ENCODE measurements at places on chromosomes 11 and 22.

GRCh38 chr11:26088391-26088790 lies 243.5 kb upstream of the ANO3 start:
- DNase-seq: no peak

DNA sequence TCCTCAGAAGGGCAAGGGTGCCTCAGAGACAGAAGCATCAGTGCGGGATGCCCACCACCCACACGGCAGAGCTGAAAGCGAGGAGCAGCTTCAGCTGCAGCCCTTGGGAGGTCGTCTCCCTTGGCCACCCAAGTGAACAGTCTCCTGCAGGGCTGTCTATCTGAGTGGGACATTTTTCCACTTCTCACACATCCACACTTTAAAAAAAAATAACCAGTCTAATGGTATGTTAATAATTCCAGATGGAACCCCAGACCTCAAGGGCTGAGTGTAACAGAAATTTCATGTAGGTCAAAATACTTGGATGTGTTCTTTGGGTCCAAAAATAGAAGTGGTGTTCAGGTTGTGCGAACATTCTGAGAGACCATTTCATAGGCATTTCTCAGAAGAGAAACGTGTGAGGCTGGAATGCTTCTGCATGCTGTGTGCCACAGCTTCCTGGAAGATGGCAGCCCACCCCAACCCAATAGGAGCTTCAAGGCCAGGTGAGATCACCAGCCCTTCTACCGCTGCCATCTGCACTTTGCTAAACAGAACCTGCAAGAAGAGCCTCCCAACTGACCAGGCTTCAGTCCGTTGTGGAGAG lies 623.2 kb downstream of the OPCML start:
- DNase-seq: no peak

- DNase-seq: no peak
These were observed 46.9 kb upstream of the MYOD1 start for GRCh38 chr11:17672469-17672868.

- no peak for DNase-seq
These were observed 34.8 kb upstream of the FZD4 start for GRCh38 chr11:86990031-86990430.

DNA sequence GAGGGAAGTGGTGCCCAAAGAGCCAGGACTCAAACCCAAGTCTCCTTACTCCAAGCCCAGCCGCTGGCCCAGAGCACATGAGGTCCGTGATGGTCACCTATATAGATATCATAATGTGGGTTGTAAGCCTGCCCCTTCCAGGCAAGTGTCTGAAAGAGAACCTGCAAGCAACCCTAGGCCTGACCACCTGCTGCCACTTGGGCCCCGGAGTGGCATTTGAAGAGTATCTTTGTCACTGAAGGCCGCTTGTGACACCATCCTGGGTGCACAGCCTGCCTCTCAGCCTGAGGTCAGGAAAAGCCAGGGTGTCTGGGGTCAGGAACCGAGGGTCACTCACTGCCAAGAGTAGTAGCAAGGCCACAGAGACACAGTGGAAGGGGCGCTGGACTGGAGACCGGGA lies 32.4 kb downstream of the OTOG start:
- DNase-seq: no peak

DNA sequence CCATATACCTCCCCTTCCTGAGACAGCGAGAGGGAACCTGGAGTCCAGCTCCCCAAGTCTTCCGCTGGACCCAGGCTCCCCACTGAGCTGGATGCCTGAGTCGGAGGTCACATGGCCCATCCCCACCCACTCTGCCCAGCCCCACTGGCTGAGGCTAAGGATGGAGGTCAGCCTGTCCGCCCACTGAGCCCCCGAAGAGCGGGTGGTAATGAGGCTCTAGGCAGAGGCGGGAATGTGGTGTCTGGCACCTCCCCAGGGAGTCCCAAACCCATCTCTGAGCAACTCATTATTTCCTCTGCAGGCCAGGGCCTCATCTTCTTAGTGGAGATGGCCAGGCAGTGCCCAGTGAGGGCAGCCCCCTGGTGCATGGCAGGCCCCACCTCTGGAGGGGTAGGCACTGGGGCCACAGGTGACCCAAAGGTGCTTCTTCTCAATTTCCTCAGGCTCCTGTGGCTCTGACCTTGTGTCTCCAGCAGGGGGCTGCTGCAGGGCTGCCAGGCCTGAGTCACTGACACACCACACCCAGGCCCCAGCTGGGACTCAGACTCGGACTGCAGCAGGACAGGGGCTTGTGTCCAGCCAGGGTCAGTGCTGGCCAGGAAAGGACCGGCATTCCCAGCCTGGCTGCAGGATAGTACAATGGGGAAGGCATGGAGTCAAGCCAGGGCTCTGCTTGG lies 10.2 kb upstream of the PDE2A start:
- DNase-seq: peak; percentile 63

DNA sequence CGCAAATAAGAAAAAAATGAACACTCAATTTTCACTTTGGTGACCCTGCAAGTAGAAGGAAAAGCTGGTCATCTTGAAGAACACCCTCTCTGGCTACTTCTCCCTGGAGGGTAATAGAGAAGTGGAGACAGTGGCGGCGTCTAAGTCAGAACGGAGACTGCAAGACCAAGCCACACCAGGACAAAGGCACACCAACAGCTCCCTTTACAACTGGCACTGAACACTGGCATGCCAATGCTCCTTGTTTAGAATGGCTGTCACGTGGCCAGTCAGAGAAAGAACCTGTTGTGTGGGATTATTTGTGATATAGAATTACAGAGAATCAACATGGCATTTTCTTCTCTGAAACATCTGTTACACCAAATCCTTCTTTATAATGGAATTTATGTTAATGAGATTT lies 61.3 kb upstream of the YPEL1 start:
- DNase-seq: no peak

GRCh38 chr11:125165111-125165842 lies 726 bp downstream of the PKNOX2 start:
- DNase-seq: peak; percentile 65

DNA sequence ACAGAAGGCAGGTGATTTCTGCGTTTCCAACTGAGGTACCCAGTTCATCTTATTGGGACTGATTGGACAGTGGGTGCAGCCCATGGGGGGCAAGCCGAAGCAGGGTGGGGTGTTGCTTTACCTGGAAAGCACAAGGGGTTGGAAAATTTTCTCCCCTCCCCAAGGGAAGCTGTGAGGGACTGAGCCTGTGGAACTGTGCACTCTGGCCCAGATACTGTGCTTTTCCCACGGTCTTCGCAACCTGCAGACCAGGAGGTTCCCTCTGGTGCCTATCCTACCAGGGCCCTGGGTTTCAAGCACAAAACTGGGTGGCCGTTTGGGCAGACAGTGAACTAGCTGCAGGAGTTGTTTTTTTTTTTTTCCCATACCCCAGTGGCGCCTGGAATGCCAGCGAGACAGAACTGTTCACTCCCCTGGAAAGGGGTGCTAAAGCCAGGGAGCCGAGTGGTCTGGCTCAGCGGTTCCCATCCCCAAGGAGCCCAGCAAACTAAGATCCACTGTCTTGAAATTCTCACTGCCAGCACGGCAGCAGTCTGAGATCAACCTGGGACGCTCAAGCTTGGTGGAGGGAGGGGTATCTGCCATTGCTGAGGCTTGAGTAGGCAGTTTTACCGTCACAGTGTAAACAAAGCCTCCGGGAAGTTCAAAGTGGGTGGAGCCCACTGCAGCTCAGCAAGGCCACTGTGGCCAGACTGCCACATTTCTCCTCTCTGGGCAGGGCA lies 97.2 kb downstream of the JRKL start:
- no peak for DNase-seq

GRCh38 chr11:83694191-83694910 lies 408.2 kb upstream of the CCDC90B start:
- no peak for DNase-seq

- DNase-seq: peak; percentile 42
These were observed 59.0 kb downstream of the CEP57 start for GRCh38 chr11:95849087-95849825.

- DNase-seq: no peak
These were observed 60.7 kb downstream of the TTC17 start for GRCh38 chr11:43419460-43419859.

- DNase-seq: no peak
These were observed 1.7 kb downstream of the RASGRP2 start for GRCh38 chr11:64742087-64742888.

- DNase-seq: no peak
These were observed 91.0 kb downstream of the TMPRSS5 start for GRCh38 chr11:113615098-113615497.
